CD4-positive, alpha-beta T cell treated with Interleukin-1 beta for 1 hour (primary cell): ENCODE measurements at places on chromosomes 1 and 21.

DNA sequence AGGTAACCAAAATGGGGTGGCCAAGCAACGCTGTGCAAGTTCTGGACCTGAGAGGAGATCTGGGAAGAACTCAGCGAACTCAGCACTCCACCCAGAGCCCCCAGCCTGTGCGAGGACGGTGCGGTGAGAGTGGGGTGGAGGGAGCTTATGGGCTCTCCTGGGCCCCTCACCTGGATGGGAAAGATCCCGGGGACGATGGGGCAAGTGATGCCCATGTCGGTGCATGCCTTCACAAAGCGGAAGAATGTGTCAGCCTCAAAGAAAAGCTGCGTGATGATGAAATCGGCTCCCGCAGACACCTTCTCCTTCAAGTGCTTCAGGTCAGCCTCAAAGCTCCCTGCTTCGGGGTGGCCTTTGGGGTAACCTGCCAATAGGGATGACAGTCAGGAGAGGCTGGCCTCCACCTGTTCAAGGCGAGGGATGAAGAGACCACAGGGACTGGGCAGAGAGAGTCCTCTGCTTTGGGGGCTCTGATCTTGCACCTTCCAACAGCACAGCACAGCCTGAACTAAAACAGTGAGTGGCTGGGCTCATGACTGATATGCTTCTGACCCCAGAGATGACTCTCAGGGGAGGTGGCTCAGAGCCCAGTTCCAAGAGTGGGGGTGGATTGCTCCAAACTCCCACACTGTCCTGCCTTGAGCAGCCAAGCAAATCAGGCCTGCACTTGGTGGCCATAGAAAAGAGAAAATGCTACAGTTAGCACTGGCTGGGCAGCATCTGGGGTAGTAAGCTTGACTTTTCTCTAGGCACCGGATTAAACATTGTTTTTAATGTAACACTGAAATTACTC lies 9.5 kb downstream of the MTHFR start:
- DNase-seq, result no peak

GRCh38 chr1:213327017-213327667 lies 276.1 kb downstream of the RPS6KC1 start:
- DNase-seq, result no peak

DNA sequence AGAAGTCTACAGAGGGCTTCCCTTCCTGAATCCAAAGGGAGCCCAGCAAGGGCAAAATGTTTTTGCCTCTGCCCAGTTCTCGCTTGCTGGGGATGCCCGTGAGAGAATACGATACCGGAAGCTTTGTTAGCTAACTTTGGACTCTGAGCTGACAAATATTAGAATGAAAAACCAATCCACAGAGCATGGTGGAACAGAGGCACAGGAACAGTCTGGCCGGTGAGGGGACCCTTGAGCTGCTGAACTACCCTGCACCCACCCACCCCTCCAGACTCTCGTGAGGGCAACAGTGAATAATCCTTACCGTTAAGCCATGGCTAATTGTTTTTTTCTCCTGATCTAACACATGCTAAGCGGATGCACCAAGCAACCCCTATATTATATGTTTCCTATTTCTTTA lies 76.3 kb upstream of the AKT3 start:
- no peak for DNase-seq

GRCh38 chr21:41479686-41480085 lies 28.3 kb downstream of the TMPRSS2 start:
- DNase-seq, result no peak

DNA sequence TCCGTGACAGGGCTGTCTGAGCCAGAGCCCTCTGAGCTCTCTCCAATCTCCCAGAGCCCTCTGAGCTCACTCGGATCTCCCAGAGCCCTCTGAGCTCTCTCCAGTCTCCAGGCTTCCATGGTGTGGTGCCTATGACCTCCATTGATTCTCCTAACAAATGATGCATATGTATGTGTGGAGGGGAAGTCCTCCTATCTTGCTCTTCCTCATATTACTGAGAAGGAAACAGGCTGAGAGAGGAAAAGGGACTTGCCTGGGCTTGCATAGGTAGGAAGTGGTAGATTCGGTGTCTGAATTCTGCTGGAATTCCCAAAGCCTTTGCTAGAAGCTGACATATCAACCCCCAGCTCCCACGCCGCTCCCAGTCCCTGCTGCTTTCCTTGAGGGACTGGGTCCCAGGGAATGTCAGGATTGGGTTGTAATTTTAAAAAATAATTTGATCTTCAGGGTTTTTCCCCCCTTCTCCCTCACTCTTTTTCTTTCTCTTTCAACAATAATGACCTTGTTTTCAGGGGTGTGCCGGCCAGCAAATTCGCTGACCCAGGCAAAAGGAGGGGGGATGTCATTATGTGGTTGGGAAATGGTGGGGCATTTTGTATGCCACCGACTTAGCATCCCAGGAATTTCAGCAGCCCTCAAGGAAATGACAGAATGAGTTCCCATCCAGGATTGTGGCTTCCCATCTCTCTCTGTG lies 42.3 kb upstream of the RUNX3 start:
- no peak for DNase-seq

DNA sequence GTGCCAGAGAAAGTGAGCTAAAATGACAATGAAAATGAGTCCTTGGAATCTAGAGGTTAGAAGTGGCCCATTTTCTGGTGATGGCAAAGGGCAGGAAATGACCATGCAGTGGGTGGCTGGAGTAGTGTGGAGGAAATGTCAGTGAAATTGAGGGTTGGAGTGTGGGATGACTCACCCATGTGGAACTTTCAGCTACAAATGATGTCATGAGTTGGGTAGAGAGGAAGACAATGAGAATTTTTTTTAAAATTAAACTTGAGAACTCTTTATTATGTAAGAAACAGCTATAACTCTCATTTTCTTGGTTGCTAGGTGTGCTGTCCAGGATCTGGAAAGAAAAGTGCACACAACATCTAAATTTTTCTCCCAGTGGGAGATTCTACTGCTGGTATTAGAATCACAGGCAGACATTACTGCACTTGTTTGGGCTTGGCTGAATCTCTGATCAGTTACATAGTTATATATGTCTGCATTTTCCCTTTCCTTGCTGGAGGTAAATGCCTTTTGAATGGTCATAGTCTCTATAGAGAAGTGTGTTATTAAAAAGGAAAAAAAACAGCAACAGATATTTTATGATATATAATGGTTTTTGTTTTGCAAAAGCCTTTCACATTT lies 56.8 kb upstream of the GNG12 start:
- DNase-seq, result no peak

- DNase-seq, result no peak
These were observed 12.9 kb upstream of the CEP85 start for GRCh38 chr1:26221094-26221493.

- no peak for DNase-seq
These were observed 184.4 kb upstream of the GALNT2 start for GRCh38 chr1:229882621-229883020.

- DNase-seq, result no peak
These were observed 13.5 kb downstream of the CITED4 start for GRCh38 chr1:40848530-40849189.

- DNase-seq, result no peak
These were observed 2.0 kb downstream of the GLUL start for GRCh38 chr1:182389619-182390047.

GRCh38 chr1:241821363-241821762 lies 26.6 kb upstream of the EXO1 start:
- DNase-seq, result no peak

- no peak for DNase-seq
These were observed 290.3 kb upstream of the ST6GALNAC5 start for GRCh38 chr1:76576876-76577524.

- DNase-seq, result no peak
These were observed 177.3 kb upstream of the LYPLAL1 start for GRCh38 chr1:218996362-218996761.

DNA sequence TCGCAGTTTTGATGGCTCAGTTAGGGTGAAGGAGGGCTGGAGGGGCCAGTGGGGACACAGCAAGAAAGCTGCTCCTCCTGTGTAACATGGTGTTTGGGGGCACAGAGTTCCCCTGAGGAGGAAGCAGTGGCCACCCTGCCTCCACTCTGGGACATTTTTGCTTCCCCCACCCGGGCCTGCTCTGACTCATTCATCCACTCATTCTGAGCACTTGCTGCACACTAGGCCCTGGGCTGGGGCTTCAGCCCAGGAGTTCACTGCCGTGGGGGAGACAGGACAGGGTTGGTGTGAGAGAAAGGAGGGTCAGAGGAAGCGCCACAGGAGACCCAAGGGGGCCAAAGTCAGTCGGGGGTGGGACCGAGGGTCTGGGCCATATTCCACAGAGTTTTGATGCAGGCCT lies 41.4 kb upstream of the ACOT11 start:
- no peak for DNase-seq

DNA sequence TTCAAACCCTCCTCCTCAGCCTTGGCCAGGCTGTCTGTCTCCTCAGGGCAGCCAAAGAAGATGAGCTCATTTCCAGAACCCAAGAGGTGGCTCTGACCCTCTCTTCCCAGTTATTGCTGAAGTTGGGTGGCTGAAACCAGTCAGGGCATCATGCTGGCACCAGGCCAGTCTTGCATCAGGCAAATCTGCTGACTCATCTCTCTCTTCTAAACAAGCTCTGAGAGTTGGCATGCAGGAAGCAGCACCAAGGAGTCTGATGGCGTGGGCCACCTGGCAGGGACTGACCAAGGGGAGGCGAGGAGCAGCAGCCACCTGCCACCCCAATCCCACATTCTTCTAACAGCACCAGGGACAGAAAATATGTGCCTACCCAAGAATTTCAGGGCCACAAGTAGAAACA lies 104.8 kb upstream of the ATP1A1 start:
- peak; percentile 2 for DNase-seq

- no peak for DNase-seq
These were observed 148.5 kb upstream of the CHRM3 start for GRCh38 chr1:239237912-239238311.

- DNase-seq, result no peak
These were observed 21.6 kb downstream of the RIT1 start for GRCh38 chr1:155889566-155889965.

DNA sequence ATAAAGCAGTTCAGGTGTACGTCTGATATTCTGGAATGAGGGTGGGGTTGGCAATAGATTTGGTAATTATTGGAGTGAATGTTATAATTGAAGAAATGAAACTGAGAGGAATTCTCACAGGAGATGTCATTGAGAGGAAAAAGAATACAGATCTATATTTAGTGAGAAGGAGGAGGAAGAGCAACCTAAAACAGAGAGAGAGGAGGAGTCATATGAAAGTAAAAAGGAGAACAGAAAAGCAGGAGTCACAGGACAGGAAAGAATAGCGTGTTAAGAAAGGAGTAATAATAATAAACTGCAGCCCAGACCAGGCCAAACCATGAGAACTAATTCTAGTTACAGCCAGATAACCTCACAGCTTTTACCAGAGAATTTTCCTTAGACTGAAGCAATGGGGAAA lies 62.7 kb upstream of the MROH9 start:
- no peak for DNase-seq

DNA sequence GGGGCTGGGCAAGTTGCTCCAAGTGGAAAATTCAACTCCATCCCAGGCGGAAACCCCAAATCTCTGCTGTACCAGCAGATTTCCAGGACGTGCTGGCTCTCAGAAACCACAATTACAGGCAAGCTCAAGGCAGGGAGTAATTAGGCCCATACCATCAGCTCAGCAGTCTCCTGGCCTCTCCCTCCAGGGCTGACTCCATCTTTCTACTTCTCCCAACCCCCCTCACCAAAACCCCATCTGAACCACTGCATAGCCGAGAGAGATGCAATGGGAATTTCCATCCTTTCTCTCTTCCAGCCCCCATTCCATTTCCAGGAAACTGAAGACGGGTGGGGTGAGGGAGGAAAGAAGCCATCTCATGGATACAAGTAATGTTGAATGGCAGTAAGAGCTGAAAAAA lies 41.2 kb downstream of the ARHGEF11 start:
- no peak for DNase-seq

DNA sequence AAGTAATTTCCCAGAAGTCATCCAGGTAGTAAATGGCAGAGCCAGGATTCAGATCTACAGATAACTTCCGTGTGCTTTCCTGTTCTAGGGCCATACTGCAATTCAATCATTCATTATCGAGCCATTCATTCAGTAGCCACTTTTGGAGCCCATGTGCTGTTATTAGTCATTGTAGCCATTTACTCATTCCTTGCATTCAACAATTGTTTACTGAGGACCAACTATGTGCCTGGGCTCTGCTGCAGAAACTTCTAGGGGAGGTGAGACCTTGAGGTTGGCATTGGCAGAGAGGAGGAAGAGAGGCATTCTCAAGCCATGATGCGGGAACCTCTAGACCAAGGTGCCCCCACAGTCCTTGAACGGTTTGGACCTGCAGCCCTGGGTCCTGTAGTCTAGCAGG lies 27.9 kb downstream of the EPHB2 start:
- no peak for DNase-seq

DNA sequence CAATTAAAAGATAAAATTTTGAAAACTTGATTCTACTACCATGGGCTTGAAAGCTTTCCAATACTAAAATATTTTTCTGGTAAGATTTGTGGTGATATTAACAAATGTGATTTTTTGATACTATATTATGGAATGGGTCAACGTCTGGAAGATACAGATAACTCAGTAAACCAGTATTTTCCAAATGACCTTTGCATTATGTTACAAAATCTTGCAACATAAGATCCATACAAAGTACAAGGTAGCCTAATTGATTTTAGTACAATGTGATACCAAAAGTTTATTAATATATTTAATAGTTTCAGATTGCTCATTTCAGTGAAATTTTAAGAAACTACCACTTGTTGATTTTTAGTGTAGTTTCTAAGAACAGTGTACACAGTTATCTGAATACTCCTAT lies 236.2 kb downstream of the KIF26B start:
- DNase-seq, result no peak

DNA sequence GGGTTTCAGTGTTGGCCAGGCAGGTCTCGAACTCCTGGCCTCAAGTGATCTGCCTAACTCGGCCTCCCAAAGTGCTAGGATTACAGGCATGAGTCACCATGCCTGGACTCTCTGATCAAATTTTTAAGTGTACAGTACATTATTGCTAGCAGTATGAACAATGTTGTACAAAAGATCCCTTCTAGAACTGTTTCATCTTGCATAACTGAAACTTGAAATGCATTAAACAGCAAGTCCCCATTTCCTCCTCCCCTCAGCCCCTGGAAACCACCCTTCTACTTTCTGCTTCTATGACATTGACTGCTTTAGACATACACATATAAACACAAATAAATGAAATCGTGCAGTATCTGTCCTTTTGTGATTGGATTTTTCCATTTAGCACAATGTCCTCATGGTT lies 463.4 kb downstream of the PTPRC start:
- DNase-seq, result no peak

DNA sequence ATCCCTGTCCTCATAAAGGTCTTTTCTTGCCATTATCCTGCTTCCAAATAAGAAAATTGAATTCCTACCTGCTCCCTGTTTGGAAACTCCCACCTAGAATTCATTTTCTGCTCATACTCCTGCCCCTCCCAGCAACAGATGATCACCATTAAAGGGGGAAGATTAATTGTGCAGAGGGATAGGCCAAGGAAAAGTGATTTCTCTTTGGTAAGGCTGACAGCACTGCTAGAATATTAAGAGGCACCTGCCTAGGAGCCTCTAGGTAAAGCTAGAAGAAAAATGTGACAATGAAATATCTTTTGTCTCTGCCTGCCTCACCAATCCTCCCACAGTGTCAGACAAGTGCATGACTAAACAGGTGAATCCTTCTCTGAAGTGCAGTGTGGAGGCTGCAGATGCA lies 77.0 kb upstream of the SPATA6 start:
- no peak for DNase-seq
